ENCODE measurements at places on chromosomes 4 and X. TPM values are rescaled to one million over a fixed set of nuclear protein-coding genes. Genes with fewer than 3 reads are reported as not detected.

- H3K27ac ChIP-seq, result no peak overlapping the region
- no peaks in the 10 kb centered on the region for H3K36me3 ChIP-seq
- H3K27me3 ChIP-seq, result no peaks in the 10 kb centered on the region
- no peak overlapping the region for H3K4me3 ChIP-seq
These were observed 94.4 kb upstream of the ADRA2C start for GRCh38 chr4:3671571-3672464.

DNA sequence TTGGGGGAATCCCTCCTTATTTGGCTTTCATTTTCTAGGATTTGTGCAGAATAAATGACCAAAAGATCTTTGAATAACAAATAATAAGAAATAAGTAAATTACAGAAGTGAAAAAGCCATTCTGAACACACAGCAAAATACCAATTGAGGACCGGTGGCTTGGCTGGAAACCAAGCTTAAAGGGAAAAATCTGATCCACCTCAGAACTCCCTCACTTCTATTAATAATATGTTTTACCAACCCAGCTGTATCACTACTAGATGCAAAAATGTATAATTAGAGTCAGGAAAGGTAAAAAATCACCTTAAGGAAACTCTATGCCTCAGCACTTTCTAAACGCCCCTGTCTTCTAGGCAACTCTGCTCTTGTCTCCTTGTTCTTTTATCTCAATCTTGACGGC, 77.3 kb downstream of the TSPAN5 start:
- H3K27ac ChIP-seq, result no peak overlapping the region
- no peaks in the 10 kb centered on the region for H3K36me3 ChIP-seq
- H3K27me3 ChIP-seq, result peaks cover 2% of the 10 kb centered on the region
- no peaks in the 10 kb centered on the region for H3K4me1 ChIP-seq
- DNase-seq, result no peak
- H3K4me3 ChIP-seq, result no peak overlapping the region

DNA sequence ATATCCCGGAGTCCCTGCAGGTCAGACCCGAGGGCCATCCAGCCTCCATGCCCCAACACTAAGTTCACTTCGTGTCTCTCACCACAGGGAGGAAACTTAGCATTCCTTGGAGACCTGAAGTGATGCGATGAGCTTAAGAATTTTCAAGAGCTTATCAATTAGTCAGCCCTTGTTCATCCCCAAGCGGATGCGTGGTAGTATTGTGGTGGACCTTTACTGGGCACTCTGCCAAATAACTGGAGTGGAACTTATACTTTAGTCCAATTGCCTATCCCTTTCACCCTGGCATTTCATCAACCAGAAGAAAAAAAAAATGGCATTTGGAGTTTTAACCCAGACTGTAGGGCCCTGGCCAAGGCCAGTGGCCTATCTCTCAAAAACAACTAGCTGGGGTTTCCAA, 137.1 kb downstream of the RELL1 start:
- H3K4me1 ChIP-seq, result no peaks in the 10 kb centered on the region
- H3K27ac ChIP-seq, result no peak overlapping the region
- no peaks in the 10 kb centered on the region for H3K27me3 ChIP-seq
- H3K36me3 ChIP-seq, result no peaks in the 10 kb centered on the region
- no peak overlapping the region for H3K4me3 ChIP-seq
- no peak for DNase-seq

DNA sequence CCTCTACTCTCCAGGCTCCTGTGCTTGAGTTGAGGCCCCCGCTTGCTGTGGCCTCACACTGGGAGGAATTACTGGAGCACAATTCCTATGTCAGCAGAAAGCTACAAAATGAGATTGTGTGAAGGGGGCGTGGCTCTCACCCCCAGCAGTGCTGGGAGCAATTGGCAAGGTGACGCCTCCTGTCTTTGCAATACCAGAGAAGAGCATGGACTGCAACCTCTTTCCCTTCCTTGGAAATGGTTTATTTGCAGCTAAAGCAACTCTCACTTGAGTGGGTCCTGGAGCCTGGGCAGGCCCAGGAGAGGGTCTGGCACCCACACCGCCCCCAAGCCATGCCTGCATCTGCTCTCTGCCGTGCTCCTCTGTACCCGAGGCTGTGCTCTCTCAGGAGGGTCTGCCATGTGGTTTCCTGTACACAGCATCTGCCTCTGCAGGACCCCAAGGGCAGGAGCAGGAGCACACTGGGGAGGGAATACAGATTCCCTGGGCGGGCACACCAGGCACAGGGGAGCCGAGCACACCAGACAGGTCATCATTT, 32.9 kb upstream of the HGFAC start:
- no peak overlapping the region for H3K4me3 ChIP-seq
- H3K27ac ChIP-seq, result no peak overlapping the region
- no peak for DNase-seq
- no peaks in the 10 kb centered on the region for H3K36me3 ChIP-seq
- H3K4me1 ChIP-seq, result no peaks in the 10 kb centered on the region

DNA sequence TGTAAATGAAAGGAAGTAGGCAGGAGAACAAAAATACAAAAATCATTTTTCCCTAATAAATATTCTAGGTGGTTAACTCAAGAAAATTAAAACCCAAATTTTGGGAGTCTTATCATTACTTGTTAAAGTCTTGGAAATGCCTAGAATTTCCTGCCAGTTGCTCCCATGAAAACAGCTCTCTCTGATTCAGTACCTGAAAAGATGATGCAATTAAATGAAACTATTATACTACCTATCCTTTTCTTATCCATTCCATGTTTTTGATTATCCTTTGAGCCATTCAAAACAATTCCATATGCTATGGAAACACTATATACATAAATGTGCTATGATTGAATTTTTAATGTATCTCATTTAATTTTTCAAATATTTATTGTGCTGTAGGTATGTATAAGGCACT, 50.5 kb upstream of the AMELX start:
- no peak overlapping the region for H3K27ac ChIP-seq
- H3K4me3 ChIP-seq, result no peak overlapping the region
- no peaks in the 10 kb centered on the region for H3K27me3 ChIP-seq

DNA sequence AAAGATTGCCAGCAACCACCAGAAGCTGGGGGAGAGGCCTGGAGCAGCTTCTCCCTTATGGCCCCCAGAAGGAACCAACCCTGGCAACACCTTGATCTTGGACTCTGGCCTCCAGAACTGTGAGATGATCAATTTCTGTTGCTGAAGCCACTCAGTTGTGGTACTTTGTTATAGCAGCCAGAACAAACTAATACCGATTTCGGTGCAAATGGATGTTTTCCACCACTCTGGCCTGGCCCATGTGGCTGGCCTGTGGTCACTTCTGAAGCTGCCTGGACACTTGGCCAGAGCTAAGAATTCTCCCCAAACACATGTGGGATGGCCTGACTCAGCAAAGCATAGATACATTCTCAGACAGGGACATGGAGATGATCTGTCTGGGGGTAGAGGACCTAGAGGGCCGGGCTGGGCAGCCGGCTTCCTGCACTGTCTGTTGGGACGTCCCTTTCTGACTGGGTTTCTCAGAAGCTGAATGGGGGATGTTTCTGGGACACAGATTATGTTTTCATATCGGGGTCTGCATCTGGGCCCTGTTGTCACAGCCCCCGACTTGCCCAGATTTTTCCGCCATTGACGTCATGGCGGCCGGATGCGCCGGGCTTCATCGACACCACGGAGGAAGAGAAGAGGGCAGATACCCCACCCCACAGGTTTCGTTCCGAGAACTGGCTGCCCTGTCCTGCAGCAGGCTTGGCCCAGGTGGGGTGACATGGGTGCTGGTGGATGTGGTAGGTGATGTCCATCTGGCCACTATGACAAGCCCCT, 4.1 kb downstream of the FOXP3 start:
- H3K4me3 ChIP-seq, result no peak overlapping the region
- H3K27ac ChIP-seq, result no peak overlapping the region
- DNase-seq, result no peak
- no peaks in the 10 kb centered on the region for H3K27me3 ChIP-seq
- no peaks in the 10 kb centered on the region for H3K36me3 ChIP-seq

GRCh38 chrX:46838486-46838870, 1.6 kb downstream of the RP2 start:
- H3K27ac ChIP-seq, result no peak overlapping the region
- no peaks in the 10 kb centered on the region for H3K4me1 ChIP-seq
- no peaks in the 10 kb centered on the region for H3K36me3 ChIP-seq
- H3K27me3 ChIP-seq, result no peaks in the 10 kb centered on the region

GRCh38 chrX:39974270-39974669, 123.5 kb downstream of the BCOR start:
- H3K4me3 ChIP-seq, result no peak overlapping the region
- H3K27me3 ChIP-seq, result no peaks in the 10 kb centered on the region
- DNase-seq, result no peak
- no peaks in the 10 kb centered on the region for H3K36me3 ChIP-seq

GRCh38 chr4:183636923-183637322, 22.1 kb downstream of the RWDD4 start:
- H3K4me1 ChIP-seq, result no peaks in the 10 kb centered on the region
- H3K4me3 ChIP-seq, result no peak overlapping the region
- no peak for DNase-seq
- no peaks in the 10 kb centered on the region for H3K27me3 ChIP-seq
- peaks cover 2% of the 10 kb centered on the region for H3K36me3 ChIP-seq

- peaks cover 14% of the 10 kb centered on the region for H3K4me1 ChIP-seq
- no peak overlapping the region for H3K4me3 ChIP-seq
- H3K36me3 ChIP-seq, result no peaks in the 10 kb centered on the region
- DNase-seq, result no peak
- H3K27me3 ChIP-seq, result no peaks in the 10 kb centered on the region
These were observed 25.2 kb downstream of the MANBA start for GRCh38 chr4:102735582-102735981.

GRCh38 chr4:144181391-144181790, 40.9 kb upstream of the GYPA start:
- H3K27ac ChIP-seq, result no peak overlapping the region
- no peak for DNase-seq
- H3K4me1 ChIP-seq, result no peaks in the 10 kb centered on the region
- no peak overlapping the region for H3K4me3 ChIP-seq
- H3K36me3 ChIP-seq, result no peaks in the 10 kb centered on the region

- H3K36me3 ChIP-seq, result no peaks in the 10 kb centered on the region
- H3K4me1 ChIP-seq, result no peaks in the 10 kb centered on the region
- H3K27me3 ChIP-seq, result no peaks in the 10 kb centered on the region
- H3K27ac ChIP-seq, result no peak overlapping the region
- no peak for DNase-seq
These were observed 3.7 kb downstream of the GPRASP2 start for GRCh38 chrX:102715967-102716366.

DNA sequence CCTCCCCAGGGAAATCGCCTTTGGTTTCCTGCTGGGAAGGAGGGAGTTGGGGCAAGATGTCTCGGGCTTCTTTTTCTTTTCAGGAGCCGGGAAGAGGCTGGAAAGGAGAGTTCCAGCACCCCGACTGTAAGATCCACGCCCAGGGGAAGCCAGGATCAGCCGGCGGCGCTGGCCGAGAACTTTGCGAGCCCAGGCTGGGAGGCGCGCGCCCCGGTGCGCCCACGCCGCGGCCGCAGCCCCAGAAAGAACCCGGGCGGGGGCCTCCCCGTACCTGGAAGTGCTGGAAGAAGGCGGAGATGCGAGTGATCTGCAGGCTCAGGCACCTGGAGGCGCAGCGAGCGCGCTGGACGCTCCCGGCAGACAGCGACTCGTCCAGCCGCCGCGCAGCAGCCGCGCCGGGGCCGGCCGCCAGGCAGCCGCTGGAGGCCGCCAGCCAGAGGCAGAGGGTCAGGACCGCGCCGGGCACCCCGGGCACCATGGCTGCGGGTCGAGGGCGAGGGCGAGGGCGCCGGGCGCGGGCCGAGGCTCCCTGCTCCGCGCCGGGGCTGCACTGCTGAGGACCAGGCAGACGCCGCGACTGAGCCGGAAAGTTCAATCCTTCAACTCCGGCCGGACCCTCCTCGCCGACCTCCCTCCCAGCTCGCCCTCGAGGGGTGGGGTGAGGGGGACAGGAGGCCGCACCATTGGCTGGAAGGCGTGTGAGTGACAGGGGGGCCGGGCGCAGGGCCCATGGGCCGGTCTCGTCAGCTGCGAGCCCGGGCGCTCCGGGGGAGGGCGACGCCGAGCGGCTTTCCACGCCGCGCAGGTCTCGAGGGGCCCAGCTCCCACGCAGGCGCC, at the start of gene ANOS1:
TSS of gene ANOS1 (minus strand) at position 579 of the 837 bp plus-strand sequence. CDS start at position 478, 101 bp downstream.
- no peak for DNase-seq
- H3K36me3 ChIP-seq, result no peaks in the 10 kb centered on the region
- no peaks in the 10 kb centered on the region for H3K4me1 ChIP-seq
- no peak within 1 kb of the TSS for H3K27ac ChIP-seq

GRCh38 chr4:123553279-123553678, 156.7 kb downstream of the SPRY1 start:
- no peak overlapping the region for H3K27ac ChIP-seq
- no peak for DNase-seq
- no peaks in the 10 kb centered on the region for H3K27me3 ChIP-seq
- H3K4me1 ChIP-seq, result no peaks in the 10 kb centered on the region
- no peaks in the 10 kb centered on the region for H3K36me3 ChIP-seq
- H3K4me3 ChIP-seq, result no peak overlapping the region

DNA sequence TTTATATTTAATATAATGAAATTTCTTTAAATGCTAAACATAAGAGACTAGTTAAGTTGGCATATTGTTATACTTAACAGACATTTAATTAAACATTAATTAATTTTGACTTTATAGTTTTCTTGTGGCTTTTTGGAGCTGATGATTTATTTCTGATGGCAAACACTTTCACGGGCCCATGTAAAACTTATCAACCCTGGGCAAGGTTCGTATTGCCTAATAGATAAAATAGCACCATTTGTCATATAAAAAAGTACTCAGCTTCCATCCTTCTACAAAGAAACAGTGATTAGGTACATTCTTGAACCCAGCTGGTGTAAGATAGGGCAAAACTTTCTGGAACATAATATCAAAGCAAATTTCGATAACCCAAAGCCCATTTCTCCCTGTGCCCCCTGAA, 63.2 kb downstream of the PAK3 start:
- H3K27me3 ChIP-seq, result no peaks in the 10 kb centered on the region
- DNase-seq, result no peak
- H3K36me3 ChIP-seq, result no peaks in the 10 kb centered on the region

GRCh38 chr4:93710101-93710846, 118.3 kb upstream of the ATOH1 start:
- H3K27me3 ChIP-seq, result no peaks in the 10 kb centered on the region
- H3K36me3 ChIP-seq, result no peaks in the 10 kb centered on the region
- H3K4me3 ChIP-seq, result no peak overlapping the region

DNA sequence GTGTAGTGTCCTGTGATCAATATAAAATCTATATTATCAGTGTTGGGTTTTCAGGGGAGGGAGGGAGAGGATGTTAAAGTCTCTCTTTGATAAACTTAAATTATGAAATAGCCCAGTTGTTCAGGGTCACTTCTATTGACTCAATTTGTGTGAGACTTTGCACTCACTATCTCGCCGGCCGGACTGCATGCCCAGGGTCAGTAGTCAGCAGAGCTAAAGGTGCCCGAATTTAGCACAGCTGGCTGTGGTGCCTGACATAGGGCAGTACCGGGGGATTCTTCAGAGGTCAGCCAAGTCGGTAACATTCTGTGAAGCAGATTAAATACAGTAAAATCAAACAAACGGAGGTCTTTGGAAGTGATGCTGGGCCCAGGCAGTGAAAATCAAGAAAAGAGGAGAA, 19.2 kb downstream of the GABRQ start:
- no peak overlapping the region for H3K27ac ChIP-seq
- no peaks in the 10 kb centered on the region for H3K36me3 ChIP-seq
- no peaks in the 10 kb centered on the region for H3K4me1 ChIP-seq
- no peaks in the 10 kb centered on the region for H3K27me3 ChIP-seq
- no peak for DNase-seq

Gene IL1RAPL1
- not detected for total RNA-seq

Gene HAUS7
- 44.5 TPM for total RNA-seq

Gene SH3BP2
- 51.1 TPM for total RNA-seq

Gene TREX2
- 0.80 TPM for total RNA-seq
